ENCODE measurements at places on chromosomes 16 and 17.

DNA sequence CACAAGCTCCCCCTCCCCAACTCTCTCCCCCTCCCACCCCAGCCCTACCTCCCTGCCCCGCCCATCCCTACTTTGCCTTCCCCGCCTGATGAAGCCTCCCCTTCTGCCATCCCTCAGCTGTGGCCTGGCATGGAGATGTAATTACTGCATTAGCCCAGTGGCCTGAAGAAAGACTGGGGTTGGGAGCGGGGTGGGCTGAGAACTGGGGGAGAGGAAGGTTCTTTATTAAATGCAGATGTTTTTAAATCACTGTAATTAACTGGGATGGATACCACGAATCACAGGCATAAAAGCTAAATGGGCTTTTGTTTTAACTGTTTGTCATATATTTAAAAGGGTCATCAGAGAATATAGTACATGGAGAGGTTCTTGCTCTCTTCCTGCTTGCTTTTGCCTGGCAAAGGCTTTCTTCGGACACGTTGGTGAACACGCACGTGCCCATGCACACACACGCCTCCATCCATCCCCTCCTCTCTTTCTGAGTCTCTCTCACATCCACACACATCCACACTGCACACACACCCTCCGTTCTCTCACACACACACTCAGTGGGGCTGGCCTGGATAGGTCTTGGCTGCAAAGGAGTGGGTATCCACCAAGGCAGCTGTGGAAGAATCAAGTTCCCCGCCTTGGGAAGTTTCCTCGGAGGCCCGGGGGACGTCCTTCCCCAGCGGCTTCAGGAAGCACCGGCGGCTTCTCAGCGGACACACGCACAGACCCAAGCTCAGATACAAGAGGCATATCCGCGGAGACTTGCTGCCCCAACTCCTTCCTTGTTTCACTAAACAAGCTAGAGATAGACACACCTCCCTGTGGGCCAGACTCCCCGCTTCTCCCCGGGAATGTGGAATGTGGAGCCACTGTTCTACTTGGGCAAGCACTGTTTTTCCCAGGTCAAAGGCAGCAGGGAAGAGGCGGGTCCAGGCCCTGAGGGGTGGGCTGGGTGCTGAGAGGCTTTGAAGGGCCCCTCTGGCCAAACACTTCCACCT is 27.4 kb upstream of the TNRC6C start:
- DNase-seq: no peak

DNA sequence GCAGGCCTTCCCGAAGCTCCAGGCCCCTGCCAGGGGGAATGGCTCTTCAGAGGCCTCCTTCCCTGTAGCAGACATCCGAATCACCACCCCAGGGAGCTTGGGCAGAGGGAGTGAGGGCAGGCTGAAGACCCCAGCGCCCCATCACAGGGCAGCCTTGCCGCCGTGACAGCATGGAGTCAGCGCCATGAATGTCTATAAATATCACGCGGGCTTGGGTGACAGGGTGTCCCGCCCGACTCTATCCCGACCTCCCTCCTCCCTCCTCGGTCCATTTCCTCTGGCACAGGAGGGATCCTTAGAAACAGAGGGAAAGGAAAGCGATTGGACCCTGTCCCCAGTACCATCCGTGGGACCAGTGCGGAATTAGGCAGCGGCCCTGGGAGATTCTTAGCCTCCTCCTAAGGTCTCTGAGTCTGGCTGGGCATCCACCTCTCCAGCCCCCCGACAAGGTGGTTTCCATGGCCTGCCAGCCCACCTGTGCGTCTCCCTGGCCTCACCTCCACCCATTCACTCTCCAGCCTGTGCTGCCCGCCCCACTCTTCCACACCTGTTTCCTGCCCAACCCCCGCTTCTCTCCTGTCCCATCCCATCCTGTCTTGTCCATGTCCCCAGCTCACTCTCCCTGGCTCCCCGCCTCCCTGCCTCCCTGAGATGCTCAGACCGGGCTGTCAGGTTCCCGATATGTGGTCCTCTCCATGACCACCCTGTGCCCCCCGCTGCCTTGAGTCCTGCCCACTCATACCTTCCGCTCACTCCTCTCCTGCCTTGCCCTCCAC is 5.1 kb downstream of the ATP2A1 start:
- no peak for DNase-seq

DNA sequence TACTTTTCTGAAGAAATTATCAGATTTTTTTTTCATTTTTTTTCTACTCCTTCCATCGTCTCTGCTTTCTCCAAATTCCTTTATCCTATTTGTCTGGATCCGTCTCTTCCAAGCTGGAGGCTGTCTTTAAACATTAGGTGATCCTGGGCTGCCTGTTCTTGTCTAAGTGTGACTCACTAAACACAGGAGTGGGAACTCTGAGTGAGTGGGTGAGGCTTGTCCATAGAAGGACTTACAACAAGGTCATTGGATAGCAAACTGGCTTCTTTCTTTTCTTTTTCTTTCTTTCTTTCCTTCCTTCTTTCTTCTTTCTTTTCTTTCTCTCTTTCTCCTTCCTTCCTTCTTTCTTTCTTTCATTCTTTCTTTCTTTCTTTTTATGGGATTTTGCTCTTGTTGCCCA is 18.2 kb downstream of the ALOX15 start:
- DNase-seq: no peak

- no peak for DNase-seq
These were observed 10.7 kb downstream of the WIPI1 start for GRCh38 chr17:68446626-68447041.

DNA sequence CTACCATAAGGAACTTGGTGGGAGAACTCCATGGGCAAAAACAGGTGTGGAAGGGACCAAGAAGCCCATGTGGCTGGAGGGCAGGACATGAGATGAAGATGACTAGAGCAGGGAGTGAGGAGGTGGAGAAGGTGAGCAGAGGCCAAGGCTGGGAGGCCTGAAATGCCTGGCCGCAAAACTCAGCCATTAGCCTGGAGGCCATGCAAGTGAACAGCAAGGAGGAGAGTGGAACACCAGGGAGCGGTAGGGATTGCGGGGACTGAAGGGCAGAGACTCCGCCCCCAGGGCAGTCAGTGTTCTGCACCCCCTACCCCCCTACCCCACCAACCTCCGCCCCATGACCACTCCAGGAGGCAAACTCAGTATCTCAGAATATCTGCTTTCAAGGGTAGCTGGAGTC is 17.0 kb downstream of the BCL7C start:
- no peak for DNase-seq

DNA sequence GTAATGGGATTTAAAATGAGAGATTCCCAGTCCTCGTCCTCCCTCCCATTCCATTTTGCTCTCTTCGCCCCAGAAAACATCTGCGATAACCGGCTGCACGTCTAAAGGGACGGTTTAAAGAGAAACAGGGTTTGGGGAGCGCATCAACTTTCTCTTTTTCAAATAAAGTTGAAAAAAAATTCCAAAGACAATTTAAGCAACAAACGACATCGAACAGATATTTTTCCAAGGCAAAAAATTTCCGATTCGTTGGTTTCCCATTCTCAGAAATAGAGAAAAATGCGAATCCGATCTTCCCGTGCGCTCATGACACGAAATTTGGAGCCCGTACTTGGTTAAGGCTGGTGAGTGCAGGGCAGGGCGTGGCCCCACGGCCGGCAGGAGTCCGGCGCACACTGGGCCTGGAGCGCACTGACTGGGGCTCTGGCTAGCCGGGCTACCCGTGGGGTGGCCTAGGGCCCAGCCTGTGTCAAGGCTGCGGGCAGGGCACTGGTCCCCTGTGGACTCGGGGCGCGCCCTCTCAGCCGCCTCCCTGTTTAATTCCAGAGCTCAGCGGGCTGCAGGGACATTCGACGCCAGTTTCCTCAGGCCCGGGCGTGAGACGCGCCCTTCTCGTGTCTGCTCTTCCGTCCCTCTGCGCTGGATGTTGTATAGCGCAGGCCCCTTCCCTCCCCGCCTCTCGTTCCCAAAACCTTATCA is 17.9 kb upstream of the ZFHX3 start:
- no peak for DNase-seq

- peak; percentile 67 for DNase-seq
These were observed 7.9 kb upstream of the PAM16 start for GRCh38 chr16:4358831-4359561.

GRCh38 chr16:79497606-79498350 is 102.8 kb downstream of the MAF start:
- no peak for DNase-seq

DNA sequence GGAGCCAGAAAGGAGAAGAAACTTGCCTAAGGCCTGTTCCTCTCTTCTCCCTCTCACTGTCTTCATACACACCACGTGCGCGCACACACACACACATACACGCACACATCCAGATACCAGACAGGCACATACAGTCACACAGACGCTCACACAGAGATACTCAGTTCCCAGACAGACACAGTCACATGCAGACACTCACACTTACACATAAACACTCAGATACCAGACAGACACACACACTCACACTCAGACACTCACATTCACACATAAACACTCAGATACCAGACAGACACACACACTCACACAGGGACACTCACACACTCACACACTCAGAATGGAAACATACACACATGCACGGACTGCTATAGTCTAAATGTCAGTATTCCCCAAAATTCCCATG is 24.1 kb upstream of the MMP2 start:
- DNase-seq: no peak

- DNase-seq: no peak
These were observed 49.9 kb upstream of the COX10 start for GRCh38 chr17:14019186-14019956.

- DNase-seq: peak; percentile 56
These were observed 18.8 kb upstream of the ASGR2 start for GRCh38 chr17:7133424-7133823.

GRCh38 chr17:78313735-78314648 is 45.9 kb downstream of the SOCS3 start:
- DNase-seq: peak; percentile 80

DNA sequence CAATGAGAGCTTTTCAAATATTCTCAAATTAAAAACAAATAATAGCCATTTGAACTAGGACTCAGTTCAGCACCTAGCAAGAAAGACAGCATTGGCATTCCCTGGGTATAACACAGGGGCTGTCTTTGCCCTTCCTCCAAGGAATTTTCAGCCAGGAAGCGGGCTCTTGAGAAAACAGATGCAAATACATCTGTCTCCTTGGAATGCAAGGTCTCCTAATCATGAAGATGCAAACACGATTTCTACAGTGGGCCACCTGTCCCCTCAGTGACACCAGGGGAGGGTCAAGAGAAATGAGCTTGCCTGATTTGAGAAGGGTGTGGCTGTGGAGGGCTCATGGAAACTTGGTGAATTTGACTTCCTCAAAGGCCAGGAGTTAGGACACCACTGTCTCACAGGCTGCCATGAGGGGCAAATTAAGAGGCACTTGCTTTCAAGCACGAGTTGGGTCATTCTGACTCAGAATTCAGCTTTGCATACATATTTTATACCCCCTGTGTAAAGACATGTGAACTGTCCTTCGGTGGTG is 24.5 kb upstream of the SUPT4H1 start:
- no peak for DNase-seq

DNA sequence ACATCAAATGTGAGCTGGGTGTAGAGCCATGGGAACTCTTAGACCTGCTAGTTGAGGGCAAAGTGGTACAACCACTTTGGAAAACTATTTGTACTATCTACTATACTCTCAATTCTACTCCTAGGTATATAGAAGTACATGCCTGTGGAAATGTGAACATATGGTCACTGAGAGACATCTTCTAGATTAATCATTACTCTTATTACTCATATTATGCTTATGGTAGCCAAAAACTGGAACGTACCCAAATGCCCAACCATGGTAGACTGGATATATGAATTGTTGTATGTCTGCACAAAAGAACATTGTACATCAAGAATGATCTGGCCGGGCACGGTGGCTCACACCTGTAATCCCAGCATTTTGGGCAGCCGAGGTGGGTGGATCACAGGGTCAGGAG is 2.7 kb downstream of the WDR45B start:
- DNase-seq: no peak

GRCh38 chr16:19835968-19836421 is 48.7 kb downstream of the GPRC5B start:
- no peak for DNase-seq
